ENCODE measurements at places on chromosomes 2 and 18. TPM values are rescaled to one million over a fixed set of nuclear protein-coding genes. Genes with fewer than 3 reads are reported as not detected.

Gene NEU4
- total RNA-seq = not detected

Gene ZSWIM2
- total RNA-seq = 0.39 TPM

Gene FAM124B
- total RNA-seq = 0.15 TPM

Gene LRATD1
- total RNA-seq = 2.9 TPM

Gene PROKR1
- total RNA-seq = 2.1 TPM

DNA sequence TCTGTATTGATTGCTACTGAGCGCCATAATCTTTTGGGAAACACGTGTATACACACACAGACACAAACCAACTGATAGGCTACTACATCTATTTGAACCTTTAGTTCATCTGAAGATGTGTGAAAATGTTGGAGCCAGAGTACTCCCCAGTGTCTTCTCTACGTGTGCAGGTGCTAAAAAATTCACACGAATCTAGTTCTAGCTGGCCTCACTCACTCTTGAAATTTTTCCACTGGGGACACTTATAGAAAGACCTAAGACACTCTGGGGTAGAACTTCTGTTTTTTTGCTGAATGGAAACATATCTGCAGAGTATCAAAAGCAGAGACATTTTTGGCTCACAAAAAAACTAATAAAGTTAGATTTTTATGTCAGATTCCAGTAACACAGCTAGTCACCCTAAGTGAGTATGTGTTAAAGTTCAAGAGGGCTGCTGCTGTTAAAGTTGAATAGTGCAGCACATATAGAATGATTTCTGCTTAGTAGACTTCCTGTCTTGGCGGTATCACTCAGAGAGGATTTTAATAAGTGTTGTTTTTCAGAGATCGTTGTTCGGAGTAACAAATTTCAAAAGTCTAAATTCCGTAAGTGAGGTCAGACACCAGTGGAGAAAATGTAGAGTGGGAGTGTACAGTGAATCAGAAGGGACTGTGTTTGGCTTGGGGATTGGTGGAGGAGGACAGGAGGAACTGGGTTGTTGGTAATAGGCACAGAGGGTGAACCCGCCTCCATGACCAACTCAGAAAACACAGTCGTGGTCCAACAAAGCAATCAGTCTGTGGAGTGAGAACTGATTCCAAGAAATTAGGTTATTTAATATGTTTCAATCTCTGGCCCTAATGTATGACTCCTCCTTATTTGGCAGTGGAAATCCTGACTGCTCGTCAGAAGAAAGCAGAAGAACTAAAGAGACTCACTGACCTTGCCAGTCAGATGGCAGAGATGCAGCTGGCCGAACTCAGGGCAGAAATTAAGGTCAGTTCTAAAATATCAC is 43.1 kb downstream of the KCTD18 start:
- H3K27me3 ChIP-seq = no peaks in the 10 kb centered on the region
- DNase-seq = no peak
- peaks cover 14% of the 10 kb centered on the region for H3K4me1 ChIP-seq

- no peaks in the 10 kb centered on the region for H3K36me3 ChIP-seq
- peak; percentile 34 for DNase-seq
- no peaks in the 10 kb centered on the region for H3K27me3 ChIP-seq
- peak overlapping the region; percentile 37 for H3K27ac ChIP-seq
- H3K4me1 ChIP-seq = peaks cover 15% of the 10 kb centered on the region
These were observed 193.8 kb downstream of the GULP1 start for GRCh38 chr2:188485496-188485895.

- DNase-seq = no peak
- no peaks in the 10 kb centered on the region for H3K27me3 ChIP-seq
- H3K27ac ChIP-seq = no peak overlapping the region
- H3K4me1 ChIP-seq = peaks cover 11% of the 10 kb centered on the region
- H3K36me3 ChIP-seq = no peaks in the 10 kb centered on the region
These were observed 145.3 kb upstream of the SPRED2 start for GRCh38 chr2:65577654-65578053.

- no peak overlapping the region for H3K4me3 ChIP-seq
- H3K36me3 ChIP-seq = no peaks in the 10 kb centered on the region
- H3K4me1 ChIP-seq = no peaks in the 10 kb centered on the region
- no peak for DNase-seq
- H3K27me3 ChIP-seq = no peaks in the 10 kb centered on the region
These were observed 78.3 kb upstream of the TLK1 start for GRCh38 chr2:171238946-171239345.

DNA sequence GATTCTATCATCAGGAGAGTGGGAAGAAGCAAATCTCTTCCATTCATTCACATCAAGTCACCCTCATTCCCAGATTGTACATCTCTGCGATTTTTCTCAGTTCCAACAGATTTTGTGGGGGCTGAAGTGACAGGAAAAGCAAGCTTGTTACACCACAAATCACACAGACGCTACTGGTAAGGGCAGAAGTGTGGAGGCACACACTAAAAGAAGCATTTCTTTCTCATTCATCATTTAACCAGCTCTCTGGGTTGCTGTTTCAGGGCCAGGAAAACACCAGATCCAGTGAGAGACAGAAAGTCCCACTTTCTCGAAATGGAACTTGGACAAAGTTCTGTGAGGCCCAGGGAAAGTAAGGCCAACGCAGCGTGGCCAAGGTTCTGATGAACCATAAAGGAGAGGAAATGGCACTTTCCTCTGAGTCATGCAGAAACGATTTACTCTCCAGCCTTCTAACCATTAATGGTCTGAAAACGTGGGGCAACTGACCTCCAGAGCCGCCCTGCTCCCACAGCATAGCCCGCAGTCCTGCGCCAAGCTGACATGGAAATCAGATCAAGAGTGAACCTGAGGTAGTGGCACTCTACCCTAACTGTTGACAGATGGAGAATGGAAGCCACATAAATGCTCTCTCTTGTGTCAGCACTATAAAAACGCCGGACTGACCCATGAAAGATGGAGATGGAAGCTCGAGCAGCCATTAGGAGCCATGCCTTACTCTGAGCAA is 191.0 kb downstream of the C1D start:
- H3K27me3 ChIP-seq = no peaks in the 10 kb centered on the region
- DNase-seq = no peak
- no peaks in the 10 kb centered on the region for H3K4me1 ChIP-seq
- H3K36me3 ChIP-seq = no peaks in the 10 kb centered on the region
- H3K27ac ChIP-seq = no peak overlapping the region
- no peak overlapping the region for H3K4me3 ChIP-seq

DNA sequence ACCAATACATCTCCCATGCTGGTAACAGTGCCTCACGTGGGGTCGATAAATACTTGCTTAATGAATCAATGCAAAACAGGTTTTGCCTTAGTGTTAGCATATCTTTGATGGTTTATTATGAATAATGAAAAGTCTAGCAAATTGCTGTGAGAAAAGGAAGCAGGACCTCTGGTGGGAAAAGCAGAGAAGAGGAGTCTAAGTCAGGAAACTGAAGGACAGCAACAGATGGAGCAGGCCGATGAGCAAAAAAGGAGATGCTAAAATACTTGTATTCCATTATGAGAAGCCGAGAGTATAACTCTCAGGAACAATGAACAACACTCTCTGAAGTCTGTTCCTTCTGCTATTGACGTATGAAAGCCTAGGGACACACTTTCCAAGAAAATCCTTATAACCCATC is 555.2 kb upstream of the KLHL29 start:
- no peak for DNase-seq
- no peaks in the 10 kb centered on the region for H3K27me3 ChIP-seq
- H3K4me3 ChIP-seq = no peak overlapping the region

DNA sequence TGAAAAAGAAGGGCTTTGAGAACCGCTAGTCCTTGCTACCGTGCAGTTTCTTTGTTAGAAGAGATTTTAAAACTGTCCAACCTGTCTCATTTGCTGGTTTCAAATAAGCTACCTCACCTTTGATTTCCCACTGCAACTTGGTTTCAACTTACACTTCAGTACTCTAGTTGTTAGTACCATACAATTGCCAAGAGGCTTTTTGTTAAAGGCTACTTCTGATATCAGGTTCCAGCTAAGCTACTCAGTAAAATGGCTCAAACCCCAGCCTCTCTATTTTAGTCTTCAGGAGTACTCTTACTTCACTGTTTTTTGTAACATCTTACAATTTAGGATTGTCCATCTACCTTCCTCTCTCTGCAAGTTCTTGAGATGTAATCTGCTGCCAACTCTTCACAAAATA is 91.6 kb downstream of the INO80D start:
- no peak for DNase-seq
- H3K27ac ChIP-seq = peak overlapping the region; percentile 35
- H3K4me3 ChIP-seq = no peak overlapping the region
- H3K4me1 ChIP-seq = peaks cover 17% of the 10 kb centered on the region

DNA sequence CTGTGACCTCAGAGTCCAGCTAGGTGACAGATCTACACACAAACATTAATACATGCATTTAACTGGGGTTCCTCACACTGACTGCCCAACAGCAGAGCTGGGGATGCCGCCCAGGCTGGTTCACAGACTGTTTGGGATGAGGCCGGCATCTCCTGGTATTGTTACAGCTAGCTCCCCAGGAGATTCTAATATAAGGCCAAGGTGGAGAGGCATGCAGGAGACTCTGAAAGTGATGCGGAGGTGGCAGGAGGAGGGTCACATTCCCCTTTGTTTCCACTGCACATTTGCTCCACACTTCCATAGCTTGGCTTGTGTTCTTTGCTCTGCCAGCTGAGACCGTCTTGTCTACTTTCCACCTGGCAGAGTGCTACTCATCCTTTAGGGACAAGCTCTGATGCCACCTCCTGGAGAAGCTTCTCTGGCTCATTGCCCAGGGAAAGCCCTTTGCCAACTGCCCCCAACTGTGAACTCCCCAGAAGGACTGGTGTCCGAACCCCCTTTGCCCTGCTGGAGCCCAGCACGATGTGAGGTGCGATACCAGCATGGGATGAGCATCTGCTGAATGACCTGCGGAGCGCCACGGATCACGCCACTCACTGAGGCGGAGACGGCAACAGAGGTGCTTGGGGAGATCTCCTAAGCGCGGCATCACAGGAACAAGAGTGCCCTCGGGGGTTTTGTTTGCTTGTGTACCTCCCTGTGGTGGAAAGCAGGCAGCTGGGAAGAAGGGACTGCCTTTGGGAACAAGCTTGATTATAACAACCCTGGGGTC is 88.8 kb downstream of the UXS1 start:
- no peak overlapping the region for H3K27ac ChIP-seq
- no peak overlapping the region for H3K4me3 ChIP-seq
- no peaks in the 10 kb centered on the region for H3K27me3 ChIP-seq

GRCh38 chr2:15506229-15506819 is 54.8 kb downstream of the NBAS start:
- DNase-seq = no peak
- no peaks in the 10 kb centered on the region for H3K4me1 ChIP-seq
- no peaks in the 10 kb centered on the region for H3K27me3 ChIP-seq
- H3K36me3 ChIP-seq = peaks cover 4% of the 10 kb centered on the region

All from neural progenitor cell (in vitro differentiated cells).